Stimulated activated CD4-positive, alpha-beta T cell treated with anti-CD3 and anti-CD28 coated beads, TNF-alpha, amount 100 ng/mL, for 1 hour (primary cell): ENCODE measurements at places on chromosomes 6 and 20.

- DNase-seq = no peak
Observed at GRCh38 chr20:35039146-35039545, 53.5 kb downstream of the TRPC4AP start.

DNA sequence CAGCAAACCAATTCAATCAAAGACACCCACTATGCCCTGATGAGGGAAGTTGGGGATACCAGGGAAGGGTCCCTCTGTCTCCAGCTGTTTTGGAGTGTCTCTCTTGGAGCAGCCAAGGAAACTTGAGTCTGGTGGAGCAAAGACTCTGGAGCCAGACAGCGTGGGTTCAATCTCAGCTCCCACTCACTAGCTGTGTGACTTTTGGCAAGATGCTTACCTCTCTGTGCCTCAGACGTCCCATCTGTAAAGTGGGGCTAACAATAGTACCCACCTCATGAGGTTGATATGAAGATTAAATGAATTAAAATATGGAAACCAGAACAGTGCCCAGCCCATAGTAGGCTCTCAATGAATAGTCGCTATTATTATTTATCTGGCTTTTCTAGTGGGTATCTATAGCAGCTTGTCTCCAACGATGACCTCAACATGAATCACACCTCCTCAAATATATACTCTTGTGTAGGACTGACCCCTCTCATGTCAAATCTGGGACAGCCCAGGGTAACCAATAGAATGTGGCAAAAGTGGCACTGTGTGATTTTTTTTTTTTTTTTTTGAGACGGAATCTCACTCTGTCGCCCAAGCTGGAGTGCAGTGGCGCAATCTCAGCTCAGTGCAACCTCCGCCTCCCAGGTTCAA is 99.2 kb upstream of the FOXP4 start:
- no peak for DNase-seq

- no peak for DNase-seq
Observed at GRCh38 chr6:143607974-143608373, 69.8 kb upstream of the PHACTR2 start.

GRCh38 chr6:83169511-83169910 is 23.6 kb downstream of the PGM3 start:
- DNase-seq = no peak

DNA sequence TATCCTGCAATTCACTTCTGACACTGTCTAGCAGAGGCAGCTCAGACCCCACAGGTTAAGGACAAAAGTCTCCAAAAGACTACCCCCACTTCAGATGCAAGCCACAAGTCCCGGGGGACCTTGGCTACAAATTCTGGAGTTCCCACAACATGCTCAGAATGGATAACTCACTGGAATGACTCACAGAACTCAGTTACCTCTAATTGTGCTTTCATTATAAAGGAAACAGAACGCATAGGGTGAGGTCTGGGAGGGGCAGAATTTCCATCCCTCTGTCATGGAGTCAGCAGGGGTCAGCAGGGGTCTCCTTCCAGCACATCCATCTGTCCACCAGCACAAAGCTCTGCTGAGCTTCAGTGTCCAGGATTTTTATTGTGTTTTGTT is 184.2 kb downstream of the CDH4 start:
- DNase-seq = no peak

- no peak for DNase-seq
Observed at GRCh38 chr6:124974771-124975377, 12.6 kb downstream of the RNF217 start.

DNA sequence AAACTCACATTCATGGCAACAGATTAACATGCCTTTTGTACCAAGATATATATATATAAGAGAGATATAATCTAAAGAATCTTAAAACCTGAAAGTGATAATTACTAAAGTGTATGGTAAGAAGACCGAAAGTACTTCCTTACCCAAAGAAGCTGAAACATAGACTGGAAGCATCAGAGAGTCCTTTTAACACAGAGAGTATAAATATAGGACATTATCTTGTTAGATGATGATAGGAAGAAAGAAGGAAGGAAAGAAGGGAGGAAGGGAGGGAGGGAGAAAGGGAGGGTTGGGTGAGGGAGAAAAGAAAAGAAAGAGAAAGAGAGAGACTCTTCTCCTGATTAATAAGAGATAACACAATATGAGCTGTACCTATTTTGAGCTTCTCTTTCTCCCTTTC is 68.2 kb downstream of the PHIP start:
- no peak for DNase-seq

DNA sequence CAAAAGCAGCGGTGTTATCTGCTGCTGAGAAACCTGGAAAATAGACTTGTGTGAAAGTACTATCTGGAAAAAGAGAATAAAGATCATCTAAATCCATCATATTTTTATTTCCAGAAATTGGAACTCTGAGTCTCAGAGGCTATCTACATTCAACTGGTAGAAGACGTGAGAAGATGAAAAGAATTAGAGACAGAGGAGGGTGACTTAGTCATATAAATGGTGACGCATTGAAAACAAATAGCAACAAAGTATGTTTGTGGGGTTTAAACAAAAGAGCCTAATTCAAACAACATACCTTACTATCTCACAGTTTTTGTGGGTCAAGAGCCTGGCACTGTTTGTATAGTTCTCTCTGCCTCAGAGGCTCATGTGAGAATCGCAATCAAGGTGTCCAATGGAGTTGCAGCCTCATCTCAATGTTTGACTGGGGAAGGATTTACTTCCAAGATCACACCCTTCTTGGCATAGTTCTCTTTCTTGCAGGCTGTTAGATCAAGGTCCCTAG is 757.1 kb upstream of the SLC35B3 start:
- no peak for DNase-seq

GRCh38 chr6:147192278-147192911 is 11.8 kb upstream of the STXBP5 start:
- no peak for DNase-seq

DNA sequence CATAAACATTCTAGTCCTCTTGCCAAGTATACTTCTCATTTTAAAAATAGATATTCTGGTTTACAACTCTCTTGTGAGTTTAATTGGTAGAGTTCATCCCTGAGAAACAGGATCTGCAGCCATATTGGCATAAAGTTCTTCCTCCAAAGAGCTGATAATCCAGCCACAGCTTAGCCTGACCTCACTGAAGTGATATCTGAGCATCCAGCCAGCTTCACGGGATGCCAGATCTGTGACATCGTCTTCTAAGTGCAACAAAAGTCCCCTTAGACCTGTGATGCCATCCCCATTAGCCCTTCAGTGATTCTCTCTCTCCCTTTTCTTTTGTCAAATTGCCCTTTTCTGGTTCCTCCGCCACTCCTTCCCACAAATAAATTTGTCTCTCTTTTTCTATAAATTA is 180.6 kb upstream of the STXBP5 start:
- DNase-seq = no peak
